T-helper 2 cell (primary cell): ENCODE measurements at places on chromosomes 12 and 14.

GRCh38 chr12:75658286-75658685 lies 146.9 kb upstream of the KRR1 start:
- DNase-seq: no peak

GRCh38 chr14:104863131-104863862 lies 1.8 kb upstream of the CEP170B start:
- DNase-seq: no peak

GRCh38 chr14:104937694-104938365 lies 13.2 kb downstream of the PLD4 start:
- no peak for DNase-seq

- DNase-seq: no peak
Observed at GRCh38 chr12:118015944-118016343, 559 bp upstream of the RFC5 start.

DNA sequence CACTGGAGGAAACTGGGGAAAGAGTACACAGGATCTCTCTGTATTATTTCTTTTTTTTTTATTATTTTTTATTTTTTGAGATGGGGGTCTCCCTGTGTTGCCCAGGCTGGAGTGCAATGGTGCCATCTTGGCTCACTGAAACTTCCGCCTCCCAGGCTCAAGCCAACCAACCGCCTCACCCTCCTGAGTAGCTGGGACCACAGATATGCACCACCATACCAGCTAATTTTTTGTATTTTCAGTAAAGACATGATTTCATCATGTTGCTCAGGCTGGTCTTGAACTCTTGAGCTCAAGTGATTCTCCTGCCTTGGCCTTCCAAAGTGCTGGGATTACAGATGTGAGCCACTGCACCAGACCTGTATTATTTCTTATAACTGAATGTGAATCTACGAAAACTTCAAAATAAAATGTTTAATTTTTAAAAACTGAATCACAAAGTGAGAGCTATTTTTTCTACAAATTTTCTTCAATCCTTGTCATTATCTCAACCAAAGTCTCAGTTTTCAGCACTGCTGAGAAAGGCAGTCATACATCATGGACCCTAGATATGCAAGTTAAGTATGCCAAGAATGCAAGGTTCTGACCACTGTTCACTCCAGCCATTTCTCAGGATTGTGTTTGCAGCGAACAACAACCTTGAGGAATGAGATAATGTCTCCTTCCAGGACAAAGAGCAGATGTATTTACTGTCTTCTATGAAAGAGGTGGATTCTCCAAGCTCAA lies 2.4 kb downstream of the EAPP start:
- DNase-seq: no peak

DNA sequence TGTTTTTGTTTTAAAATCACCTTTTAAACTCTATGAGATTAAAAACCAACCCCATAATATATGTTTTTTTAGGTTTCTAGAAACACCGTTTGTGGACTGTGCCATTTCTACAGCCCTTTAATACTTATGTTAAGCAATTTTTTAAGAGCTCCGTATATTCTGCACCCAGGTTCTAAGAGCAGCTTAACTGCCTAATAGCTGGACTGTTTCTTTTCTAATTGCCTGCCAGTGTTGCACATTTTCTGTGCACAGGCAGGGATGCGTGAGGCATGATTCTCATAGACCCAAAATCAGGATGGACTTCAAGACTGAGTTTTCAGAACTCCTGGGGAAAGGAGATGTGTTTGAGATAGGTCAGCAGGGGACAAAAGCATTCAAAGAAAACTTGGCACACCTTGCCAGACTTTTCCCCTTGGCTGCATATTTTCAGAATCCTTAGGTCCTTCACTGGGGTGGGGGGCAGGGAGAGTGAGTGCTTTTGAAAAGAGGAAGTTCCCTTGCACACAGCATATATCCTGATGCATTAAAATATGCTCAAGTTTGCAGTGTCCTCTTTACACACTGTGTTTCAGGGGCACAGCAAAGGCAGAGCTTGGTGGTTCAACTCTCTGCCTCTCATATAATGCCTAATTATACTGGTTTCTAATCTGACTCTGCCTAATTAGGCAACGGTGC lies 27.9 kb downstream of the TMEM30B start:
- DNase-seq: no peak

- DNase-seq: no peak
Observed at GRCh38 chr12:105368047-105368646, 37.7 kb downstream of the C12orf75 start.

DNA sequence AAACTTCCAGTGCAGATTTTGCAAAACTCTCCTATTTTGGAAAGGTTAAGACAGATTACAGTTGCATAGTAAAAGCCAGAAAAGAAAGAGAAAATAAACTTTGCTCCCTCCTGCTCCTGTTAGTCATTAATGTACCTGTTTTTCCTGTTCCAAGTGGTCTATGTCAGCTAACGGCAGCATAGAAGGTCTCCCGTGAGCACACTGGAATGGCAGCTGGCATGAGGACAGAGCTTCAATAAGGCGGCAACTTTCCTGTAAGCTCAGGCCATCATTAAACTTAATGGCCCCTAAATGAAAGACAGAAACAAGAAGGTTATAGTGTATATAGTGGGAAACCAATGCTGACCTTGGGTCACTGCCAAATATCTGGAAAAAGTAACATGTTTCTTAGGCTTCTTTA lies 16.0 kb downstream of the EIF2B2 start:
- DNase-seq: no peak

DNA sequence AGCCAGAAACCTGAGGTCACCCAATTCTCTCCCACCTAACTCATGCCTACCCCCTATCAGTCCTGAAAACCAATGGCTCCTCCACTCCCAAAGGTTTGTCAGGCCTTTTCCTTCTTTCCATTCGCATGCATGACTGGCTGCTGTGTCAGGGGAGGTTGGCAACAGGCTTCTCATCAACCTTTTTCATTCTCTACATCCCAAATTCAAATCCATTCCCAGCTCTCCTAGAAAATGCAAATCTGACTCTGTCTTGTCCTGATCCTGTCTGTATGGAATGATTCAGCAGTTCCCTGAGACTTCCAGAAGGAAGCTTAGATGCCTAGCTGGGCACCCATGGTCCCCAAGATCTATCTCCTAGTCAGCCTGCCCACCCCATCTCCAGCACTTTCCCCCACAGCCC lies 5.0 kb upstream of the CTDSP2 start:
- DNase-seq: no peak

- no peak for DNase-seq
Observed at GRCh38 chr14:62462988-62463387, 582.3 kb downstream of the KCNH5 start.

DNA sequence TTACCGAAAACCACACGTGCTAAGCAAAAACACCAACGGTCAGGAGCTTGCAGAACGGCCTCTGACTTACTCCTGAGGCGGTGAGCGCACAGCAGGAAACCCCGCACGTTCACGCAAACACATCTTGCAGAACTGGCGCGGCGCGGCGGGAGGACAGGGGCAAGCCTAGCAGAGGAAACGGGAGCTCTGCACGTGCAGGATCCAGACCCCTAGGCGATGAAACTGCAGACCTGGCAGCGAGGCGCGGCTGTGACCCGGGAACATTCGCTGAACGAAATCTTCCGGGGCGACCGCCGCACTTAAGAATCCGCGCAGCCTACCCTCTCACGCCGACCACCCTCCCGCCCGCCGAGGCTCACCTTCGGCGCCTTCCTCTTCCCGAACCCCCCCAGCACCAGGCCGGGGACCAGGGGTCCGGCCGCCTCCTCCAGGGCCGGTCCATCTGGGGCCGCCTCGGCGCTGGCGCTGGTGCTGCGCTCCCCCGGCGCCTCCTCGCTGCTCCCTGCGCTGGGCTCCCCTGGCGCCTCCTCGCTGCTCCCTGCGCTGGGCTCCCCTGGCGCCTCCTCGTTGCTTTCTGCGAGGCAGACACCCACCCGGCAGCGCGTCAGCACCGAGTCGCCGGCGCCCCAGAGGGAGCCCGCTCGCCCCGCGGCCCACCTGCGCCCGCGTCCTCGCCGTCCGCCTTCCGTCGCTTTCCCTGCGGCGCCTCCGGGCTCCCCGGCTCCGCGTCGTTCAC lies 615 bp downstream of the DDX51 start:
- DNase-seq: peak; percentile 43

DNA sequence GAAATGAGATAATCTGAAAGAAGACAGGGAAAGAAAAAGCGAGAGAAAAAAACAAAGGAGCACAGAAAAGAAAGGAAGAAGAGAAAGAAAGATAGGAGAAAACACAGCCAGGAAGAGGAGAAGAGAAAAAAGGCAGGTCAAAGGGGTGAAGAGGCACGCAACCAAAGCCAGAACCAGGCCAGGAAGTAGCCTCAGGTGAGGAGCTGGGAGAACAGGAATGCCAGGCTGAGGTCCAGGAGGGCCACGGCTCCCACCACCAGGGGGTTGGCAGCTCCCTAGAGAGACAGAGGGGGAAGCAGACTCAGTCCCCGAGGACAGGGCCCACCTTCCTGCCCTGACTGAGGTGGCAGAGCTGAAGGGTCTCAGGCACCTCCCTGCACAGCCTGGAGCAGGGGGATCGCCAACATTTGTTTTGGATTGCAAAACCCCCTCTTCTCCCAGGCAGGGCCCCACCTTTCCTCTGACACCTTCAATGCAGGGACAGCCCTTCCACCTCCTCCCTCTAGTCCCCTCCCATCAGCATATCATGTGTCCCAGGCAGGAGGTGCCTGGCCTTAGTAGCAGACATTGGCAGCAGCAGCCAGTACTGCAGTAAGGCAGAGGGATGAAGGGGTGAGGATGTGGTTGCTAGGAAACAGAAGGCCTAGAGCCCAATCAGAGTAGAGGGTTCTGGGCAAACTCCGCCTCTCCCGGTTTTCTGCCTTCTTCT lies 2.0 kb upstream of the AP1G2 start:
- DNase-seq: no peak

- no peak for DNase-seq
Observed at GRCh38 chr12:125081427-125081826, 16.2 kb downstream of the AACS start.

DNA sequence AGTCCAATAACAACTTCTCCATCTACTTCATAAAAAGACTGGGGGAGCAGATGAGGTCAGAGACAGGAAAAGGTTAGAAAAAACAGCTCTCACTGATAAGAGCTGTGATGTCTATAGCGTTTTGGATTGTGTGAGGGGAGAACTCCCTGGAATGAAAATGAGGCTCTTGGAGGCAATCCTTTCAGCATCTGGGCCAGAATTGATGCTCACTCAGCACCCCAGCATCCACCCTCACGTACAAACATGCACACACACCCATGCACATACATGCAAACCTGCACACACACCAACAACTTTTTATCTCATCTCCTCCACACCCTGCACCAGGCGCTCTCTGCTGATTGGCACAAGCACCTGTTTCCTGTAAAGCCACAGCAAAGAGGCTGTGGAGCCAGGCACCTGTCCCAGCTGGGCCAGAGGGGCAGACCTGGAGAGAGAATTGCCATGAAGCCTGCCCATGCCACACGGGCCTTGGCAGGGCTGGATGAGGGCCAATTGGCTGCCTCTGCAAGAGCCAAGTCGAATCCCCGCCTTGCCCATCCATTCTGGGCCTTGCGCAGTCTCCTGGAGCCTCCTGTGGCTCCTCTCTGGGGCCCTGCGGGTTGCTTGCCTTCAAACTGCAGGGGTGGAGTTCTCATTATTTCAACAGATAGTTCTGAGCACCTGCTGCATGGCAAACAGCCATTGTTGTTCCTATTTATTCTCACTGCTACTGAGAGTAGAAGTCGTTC lies 53.1 kb downstream of the SYNE3 start:
- peak; percentile 86 for DNase-seq

DNA sequence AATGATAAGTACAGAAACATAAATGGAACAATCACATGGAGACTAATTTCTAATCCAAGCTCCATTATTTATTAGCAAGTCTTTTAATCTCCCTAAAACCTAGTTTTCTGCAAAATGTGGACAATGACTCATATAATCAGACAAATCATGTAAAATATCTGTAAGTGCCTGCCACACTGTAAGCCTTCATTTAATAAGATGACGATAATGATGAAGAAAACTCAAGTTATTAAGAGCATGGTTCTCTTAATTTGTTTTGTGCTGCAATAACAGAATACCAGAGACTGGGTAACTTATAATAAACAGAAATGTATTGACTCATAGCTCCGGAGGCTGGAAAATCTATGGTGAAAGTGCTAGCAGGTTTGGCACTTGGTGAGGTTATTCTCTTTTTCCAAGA lies 535.3 kb upstream of the LRFN5 start:
- DNase-seq: no peak

DNA sequence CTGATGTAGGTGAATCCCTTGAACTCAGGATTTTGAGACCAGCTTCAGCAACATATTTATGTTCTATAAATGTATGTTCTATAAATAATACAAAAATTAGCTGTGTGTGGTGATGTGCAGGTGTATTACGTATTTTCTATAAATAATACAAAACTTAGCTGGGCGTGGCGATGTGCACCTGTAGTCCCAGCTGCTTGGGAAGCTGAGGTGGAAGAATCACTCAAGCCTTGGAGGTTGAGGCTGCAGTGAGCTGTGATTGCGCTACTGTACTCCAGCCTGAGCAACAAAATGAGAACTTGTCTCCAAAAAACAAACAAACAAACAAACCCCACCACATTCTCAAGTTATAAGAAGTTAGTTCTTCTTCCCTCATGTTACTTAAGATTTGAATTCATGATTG lies 39.5 kb downstream of the GABARAPL1 start:
- no peak for DNase-seq

DNA sequence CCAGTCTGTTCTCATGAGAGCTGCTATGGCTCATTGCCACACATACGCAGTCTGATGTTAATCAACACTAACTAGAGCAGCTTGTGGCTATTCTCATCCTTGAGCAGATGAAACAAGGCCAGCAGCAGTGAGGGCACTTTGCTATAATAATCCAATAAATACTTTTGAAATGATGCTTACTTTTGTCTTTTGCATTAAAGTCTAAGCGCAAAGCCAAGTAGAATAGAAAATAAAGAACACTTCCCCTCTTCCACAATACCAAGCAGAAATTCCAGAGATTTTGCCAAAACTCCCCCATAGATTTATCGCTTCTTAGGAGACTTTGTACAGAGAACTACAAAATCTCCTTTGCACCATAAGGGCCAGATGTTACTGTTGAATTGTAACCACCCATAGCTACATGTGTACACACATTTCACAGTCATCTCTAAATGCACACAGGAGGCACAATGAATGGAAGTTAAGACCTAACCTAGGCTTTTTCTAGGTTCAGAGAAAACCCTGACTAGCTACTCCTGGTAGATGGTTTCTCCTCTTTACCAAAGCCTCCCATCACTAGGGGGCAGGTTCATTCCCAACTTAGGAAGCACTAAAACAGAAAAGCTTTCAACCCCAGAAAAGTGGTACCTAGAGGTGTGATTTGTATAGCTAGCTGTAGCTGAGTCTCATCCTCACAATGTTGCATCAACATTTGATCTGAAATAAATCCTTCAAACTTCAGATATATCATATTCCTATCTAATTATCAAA lies 119.3 kb downstream of the HMGA2 start:
- DNase-seq: no peak

- DNase-seq: no peak
Observed at GRCh38 chr12:18808221-18808620, 70.3 kb downstream of the CAPZA3 start.

- DNase-seq: no peak
Observed at GRCh38 chr14:76951166-76951565, 77.3 kb downstream of the IRF2BPL start.

DNA sequence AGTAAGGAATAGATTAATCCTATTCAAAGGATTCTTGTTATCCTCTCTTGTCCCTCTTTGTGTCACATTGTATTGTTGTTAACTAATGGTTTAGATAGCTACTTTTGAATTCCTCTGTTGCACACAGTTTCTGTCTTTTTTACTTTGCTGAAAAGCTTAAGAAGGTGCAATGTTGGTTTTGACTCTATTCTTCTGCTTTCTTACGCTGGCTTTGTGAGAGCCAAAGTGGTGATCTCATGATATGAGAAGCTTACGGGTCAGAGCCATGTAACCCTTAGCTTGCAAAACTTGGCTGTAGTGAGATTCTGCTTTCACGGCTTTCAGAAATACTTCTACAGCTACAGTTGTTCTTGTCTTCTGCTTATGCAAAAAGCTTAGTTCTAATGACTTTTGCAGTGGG lies 239.7 kb downstream of the TRHDE start:
- DNase-seq: no peak
